CD8-positive, alpha-beta T cell (primary cell): ENCODE measurements at places on chromosomes 6 and 20.

DNA sequence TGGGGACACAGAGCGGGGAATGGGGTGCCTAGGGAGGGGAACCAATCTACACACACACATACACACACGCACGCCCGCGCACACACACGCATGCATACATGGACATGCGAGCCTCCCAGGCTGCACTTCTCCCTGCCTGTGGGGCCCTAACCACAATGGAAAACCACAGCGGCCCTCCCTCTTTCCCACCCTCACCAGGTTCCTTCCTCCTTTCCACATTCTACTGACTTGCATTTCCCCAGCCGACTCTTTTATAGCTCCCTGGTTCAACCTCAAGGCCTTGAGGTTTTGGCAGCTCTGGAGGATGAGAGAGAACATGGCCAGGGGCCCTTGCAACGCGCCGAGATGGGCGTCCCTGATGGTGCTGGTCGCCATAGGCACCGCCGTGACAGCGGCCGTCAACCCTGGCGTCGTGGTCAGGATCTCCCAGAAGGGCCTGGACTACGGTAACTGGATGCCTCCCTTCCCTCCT, at the start of gene BPI:
BPI (plus strand) TSS at position 249 of the 472 bp plus-strand sequence; CDS start at position 317, 68 bp downstream.
- no peak for DNase-seq

GRCh38 chr20:11103866-11104265, 430.1 kb upstream of the JAG1 start:
- no peak for DNase-seq

DNA sequence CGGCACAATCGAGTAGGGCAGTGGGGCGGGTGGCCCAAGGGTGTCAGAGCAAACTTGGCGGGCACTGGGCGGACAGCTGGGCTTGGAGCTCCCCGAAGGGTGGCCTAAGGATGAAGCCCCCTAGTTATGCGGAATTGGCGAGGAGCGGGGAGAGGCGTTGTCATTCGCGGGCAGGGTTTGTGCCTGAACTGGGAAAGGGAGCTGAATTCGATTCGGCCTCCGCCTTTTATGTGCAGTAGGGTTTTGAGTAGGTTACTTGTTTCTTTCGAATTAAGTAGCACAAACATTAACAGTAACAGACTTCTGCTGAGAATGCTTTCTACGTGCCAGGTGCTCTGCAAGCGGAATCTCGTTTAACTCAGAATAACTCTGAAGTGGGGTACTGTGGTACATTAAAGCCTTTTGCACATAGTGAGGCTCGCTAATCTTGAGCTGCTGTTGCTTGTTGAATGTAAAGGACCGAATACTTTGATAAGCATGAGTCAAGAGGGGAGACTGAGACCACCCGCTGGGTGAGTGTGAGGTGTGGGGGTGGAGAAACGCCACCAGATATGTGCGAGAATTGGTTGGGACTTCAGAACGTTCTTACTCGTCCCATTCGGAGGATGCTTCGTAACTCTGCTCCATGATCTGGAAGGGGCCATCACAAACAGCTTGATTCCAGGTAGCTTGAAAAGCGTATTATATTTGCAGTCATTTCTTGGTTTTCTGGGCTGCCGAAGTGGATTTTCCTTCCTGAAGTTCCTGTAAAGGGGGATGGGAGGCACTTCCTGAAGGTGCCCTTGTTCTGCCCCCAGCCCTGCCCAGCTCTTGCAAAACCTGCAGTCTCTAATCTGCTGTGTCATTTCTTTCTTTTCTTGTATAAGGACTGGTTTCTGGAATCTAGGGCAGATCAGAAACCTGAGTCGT, 833 bp downstream of the RAB5IF start:
- no peak for DNase-seq

- no peak for DNase-seq
Observed at GRCh38 chr20:47969426-47969825, 184.1 kb upstream of the SULF2 start.

- DNase-seq = no peak
Observed at GRCh38 chr20:53557130-53557529, 36.5 kb downstream of the ZNF217 start.

- no peak for DNase-seq
Observed at GRCh38 chr6:6781873-6782227, 193.3 kb downstream of the LY86 start.

DNA sequence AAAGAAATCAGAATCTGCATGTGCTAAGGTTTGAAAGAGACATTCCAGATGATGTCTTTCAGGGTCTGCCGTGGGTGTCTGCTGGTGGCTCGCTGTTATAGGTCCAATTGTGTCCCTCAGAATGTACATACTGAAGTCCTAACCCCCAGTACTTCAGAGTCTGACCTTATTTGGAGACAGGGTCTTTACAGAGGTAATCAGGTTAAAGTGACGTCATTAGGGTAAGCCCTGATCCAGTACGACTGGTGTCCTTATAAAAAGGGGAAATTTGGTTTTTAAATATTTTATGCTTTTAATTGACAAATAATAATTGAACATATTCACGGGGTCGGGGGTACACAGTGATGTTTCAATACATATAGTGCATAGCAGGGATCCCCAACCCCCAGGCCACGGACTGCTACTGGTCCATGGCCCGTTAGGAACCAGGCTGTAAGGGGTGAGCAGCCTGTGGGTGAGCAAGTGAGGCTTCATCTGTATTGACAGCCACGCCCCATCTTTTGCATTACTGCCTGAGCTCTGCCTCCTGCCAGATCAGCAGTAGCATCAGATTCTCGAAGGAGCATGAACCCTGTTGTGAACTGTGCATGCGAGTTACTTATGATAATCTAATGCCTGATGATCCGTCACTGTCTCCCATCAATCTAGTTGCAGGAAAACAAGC, 33.2 kb upstream of the SLC22A23 start:
- no peak for DNase-seq
